ENCODE measurements at places on chromosomes 5 and 9. TPM values are rescaled to one million over a fixed set of nuclear protein-coding genes. Genes with fewer than 3 reads are reported as not detected.

Gene S1PR3
- total RNA-seq = 2.2 TPM

Gene CDKN2B-AS1
- 1.0 TPM for total RNA-seq

Gene LPAR1
- total RNA-seq = 7.5 TPM

Gene LECT2
- total RNA-seq = not detected

Gene HTR1A
- not detected for total RNA-seq

Gene SOX30
- not detected for total RNA-seq

Gene ADAMTSL1
- total RNA-seq = 1.5 TPM

Gene NMUR2
- total RNA-seq = not detected

Gene DMGDH
- 0.60 TPM for total RNA-seq

Gene OR1Q1
- not detected for total RNA-seq

Gene MSMP
- total RNA-seq = not detected

Gene AGTPBP1
- 10.3 TPM for total RNA-seq

Gene APBA1
- 0.76 TPM for total RNA-seq

Gene NSG2
- total RNA-seq = not detected

Gene SMIM23
- not detected for total RNA-seq

Gene FBP2
- total RNA-seq = not detected

Gene NKD2
- 1.1 TPM for total RNA-seq

Gene TLN1
- total RNA-seq = 84.6 TPM

Gene CTNNAL1
- total RNA-seq = 8.8 TPM

Gene COL27A1
- total RNA-seq = 13.6 TPM

Gene ZFP37
- 1.1 TPM for total RNA-seq

Gene MAMDC2
- total RNA-seq = 1.3 TPM
